ENCODE measurements at places on chromosomes 7 and 10. TPM values are rescaled to one million over a fixed set of nuclear protein-coding genes. Genes with fewer than 3 reads are reported as not detected.

INA gene
- total RNA-seq: not detected

SEMA3A gene
- 24.5 TPM for total RNA-seq

ZNF25 gene
- 7.8 TPM for total RNA-seq

MOGAT3 gene
- total RNA-seq: not detected

AKR1C3 gene
- total RNA-seq: 1.6 TPM

ATOH7 gene
- total RNA-seq: not detected

ICA1 gene
- total RNA-seq: 8.9 TPM

UBE2H gene
- 61.6 TPM for total RNA-seq

CFAP43 gene
- 2.1 TPM for total RNA-seq

CCL24 gene
- not detected for total RNA-seq

GTPBP4 gene
- total RNA-seq: 14.1 TPM

Data from skeletal muscle tissue (tissue), 5 donors.